ENCODE measurements at places on chromosomes 2 and 18.

GRCh38 chr2:46831869-46832265 lies 83.7 kb downstream of the MCFD2 start:
- DNase-seq = no peak

- DNase-seq = no peak
These were observed 534.2 kb upstream of the CDH2 start for GRCh38 chr18:28711096-28711495.

DNA sequence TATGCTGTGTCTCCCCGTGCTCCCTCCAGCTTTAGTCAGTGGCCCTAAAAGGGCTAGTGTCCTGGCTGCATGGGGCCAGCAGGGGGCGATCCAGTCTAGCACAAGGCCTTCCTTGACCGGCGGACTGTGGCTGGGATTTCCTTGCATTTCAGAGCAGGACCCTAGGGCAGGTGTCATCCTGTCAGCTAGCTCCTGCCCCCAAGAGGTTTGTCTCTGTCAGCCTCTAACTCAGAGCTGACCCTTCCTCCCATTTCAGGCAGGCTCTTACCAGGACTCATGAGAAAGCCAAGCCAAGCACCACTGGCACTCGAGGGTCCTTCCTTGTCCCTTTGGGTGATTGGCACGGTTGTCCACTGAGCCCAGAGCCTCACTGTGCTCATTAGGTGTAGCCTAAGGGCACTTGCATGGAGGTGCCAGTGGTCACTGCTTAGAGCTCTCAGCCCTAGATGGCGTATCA lies 140.3 kb downstream of the RPIA start:
- peak; percentile 88 for DNase-seq

GRCh38 chr2:231181860-231182512 lies 16.4 kb upstream of the ARMC9 start:
- peak; percentile 50 for DNase-seq

DNA sequence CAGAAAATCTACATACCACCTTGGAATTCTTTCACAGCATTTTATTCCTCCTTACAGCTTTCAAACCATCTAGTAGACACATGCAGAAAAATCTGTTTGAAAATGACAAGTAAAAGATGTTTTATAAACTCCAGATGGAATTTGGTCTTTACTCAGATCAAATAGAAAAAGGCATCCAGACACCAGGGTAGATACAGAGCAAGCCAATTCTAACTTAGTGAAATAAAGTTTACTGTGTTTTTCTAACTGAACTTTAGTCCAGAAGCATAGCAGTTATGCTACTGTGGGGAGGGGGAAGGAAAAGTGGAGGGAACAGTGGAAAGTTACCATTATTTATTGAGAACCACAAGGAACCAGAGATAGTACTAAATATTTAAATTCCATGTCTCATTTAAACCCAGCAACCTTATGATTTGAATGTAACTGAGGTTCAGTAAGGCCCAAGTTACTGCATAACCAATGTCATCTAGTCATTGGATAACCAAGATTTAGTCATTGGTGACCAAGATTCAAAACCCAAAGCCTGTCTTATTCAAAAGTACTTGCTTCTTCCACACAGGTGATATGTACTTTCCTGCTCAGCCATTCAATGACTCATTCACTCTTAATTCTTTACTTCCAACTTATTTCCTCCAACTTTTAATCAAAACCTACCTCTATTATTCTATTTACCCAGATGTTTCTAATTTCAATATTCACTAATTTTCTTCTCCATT lies 57.7 kb downstream of the RAD51AP2 start:
- peak; percentile 31 for DNase-seq

GRCh38 chr2:25688236-25688635 lies 14.9 kb upstream of the DTNB start:
- DNase-seq = no peak

GRCh38 chr18:47876813-47877212 lies 53.6 kb downstream of the SMAD2 start:
- peak; percentile 15 for DNase-seq

- DNase-seq = no peak
These were observed 3.3 kb downstream of the RMDN2 start for GRCh38 chr2:37928377-37928776.
